Dorsolateral prefrontal cortex (tissue), 122 donors: ENCODE measurements at places on chromosomes 13 and 19.

DNA sequence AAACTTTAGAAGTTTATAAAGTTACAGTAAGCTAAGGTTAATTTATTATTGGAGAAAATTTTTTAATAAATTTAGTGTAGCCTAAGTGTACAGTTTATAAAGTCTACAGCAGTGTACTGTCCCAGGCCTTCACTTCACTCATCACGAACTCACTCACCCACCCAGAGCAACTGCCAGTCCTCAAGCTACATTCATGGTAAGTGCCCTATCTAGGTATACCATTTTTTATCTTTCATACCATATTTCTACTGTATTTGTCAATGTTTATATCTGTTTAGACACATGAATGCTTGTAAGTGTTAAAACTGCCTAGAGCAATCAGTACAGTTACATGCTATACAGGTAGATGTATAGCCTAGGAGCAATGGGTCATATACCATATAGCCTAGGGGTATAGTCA is 12.5 kb downstream of the INTS6 start:
- DNase-seq = no peak

DNA sequence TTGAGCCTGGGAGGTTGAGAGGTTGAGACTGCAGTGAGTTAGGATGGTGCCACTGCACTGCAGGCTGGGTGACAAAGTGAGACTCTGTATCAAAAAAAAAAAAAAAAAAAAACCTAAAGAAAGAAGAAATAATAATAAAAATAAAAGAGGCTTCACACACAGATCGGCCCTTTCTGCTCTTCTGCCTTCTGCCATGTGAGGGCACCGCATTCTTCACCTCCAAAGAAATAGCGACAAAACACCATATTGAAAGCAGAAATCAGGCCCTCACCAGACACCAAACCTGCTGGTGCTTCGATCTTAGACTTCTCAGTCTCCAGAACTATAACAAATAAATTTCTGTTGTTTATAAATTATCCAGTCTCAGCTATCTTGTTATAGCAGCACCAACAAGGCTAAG is 3.0 kb downstream of the ZNF649 start:
- no peak for DNase-seq

- no peak for DNase-seq
Measured at GRCh38 chr19:5128936-5129389, 160.1 kb downstream of the KDM4B start.

- DNase-seq = no peak
Measured at GRCh38 chr13:31987535-31988170, 43.9 kb upstream of the FRY start.

- no peak for DNase-seq
Measured at GRCh38 chr13:50766013-50766412, 77.5 kb downstream of the DLEU7 start.

DNA sequence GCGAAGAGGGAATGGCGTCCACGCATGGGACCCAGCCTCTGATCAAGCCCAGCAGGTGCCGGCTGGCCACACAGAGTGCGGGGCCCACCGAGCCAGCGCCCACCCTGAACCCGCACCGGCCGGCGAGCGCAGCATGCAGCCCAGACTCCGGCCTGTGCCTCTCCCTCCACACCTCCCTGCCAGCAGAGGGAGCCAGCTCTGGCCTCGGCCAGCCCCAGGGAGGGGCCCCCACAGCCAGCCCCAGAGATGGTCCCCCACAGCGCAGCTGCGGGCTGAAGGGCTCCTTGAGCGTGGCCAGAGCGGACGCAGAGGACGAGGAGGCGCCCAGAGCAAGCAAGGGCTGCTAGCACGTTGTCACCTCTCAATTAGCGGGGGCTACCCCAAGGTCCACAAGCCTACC is 904.5 kb downstream of the SLITRK6 start:
- no peak for DNase-seq

DNA sequence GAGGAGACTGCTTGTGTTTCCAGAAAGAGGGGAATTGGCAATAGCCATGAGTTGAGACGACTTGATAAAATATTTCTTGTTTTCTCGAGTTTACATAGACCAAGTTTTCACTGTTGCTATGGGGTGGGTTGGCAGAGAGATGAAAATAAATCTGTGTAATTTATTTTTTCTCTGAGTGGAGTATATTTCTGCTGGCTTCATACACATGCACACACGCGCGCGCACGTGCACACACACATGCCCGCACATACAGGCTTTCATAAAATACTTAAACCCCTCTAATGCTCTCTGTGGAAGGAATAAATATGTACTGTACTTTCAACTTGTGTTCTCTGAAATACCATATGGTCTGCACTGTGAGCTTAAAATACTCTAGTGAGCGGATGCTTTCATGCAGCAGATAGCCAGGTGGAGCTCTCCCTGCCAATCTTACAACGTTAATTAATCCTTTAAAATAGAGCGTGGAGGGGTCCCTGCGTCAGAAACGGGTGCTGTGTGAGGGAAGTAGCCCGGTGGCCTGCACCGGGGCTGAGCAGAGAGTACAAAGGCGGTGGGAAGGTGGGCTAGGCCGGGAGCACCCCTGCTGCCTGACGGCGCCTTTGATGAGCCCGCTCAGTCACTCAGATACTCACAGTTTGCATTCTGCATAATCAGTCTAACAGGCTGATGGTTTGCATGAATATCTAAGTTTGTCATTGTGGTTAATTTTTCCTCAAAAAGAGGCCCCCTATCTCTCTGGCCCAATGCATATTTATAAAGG is 44.1 kb downstream of the CCNE1 start:
- DNase-seq = no peak

- no peak for DNase-seq
Measured at GRCh38 chr19:10206226-10206885, 11.6 kb upstream of the DNMT1 start.

DNA sequence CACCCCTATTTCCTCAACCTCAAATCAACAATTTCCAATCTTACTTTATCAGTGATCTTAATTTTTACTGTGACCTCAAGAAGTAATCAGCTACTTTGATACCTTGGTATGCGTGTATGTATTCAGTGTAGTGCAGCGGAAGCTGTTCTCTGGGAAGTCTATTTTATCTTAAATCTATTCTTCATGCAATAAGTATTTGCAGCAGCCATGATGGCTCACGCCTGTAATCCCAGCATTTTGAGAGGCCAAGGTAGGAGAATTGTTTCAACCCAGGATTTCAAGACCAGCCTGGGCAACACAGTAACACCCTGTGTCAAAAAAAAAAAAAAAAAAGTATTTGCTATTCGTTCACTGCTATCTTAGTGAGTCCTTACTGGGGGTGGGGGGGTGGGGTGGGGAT is 6.5 kb downstream of the SLC25A30 start:
- DNase-seq = no peak

- DNase-seq = no peak
Measured at GRCh38 chr19:56176881-56177280, 1.1 kb downstream of the GALP start.

GRCh38 chr19:1116726-1117581 is 13.2 kb downstream of the GPX4 start:
- no peak for DNase-seq

DNA sequence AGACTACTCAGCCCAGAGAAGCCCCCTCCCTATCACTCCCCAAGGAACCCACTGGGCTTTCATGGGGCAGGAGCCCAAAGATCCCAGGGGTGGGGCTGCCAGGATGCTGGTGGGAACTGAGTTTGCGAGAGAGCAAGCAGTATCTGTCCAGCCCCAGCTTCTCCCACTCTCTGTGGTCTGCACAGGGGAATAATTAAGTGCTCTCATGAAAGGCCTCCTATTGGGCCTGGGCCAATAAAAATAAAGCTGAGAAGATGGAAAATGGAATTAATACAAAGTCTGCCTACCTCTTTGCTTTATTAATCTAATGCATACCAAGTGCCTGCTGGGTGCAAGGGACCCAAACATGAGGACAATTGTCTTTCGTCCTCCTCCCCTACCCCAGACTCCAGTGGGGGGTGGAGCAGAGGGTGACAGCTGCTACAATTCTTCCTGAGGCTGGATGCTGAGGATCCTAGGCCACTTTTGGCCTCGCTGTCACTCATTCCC is 5.4 kb downstream of the DDX39A start:
- no peak for DNase-seq

DNA sequence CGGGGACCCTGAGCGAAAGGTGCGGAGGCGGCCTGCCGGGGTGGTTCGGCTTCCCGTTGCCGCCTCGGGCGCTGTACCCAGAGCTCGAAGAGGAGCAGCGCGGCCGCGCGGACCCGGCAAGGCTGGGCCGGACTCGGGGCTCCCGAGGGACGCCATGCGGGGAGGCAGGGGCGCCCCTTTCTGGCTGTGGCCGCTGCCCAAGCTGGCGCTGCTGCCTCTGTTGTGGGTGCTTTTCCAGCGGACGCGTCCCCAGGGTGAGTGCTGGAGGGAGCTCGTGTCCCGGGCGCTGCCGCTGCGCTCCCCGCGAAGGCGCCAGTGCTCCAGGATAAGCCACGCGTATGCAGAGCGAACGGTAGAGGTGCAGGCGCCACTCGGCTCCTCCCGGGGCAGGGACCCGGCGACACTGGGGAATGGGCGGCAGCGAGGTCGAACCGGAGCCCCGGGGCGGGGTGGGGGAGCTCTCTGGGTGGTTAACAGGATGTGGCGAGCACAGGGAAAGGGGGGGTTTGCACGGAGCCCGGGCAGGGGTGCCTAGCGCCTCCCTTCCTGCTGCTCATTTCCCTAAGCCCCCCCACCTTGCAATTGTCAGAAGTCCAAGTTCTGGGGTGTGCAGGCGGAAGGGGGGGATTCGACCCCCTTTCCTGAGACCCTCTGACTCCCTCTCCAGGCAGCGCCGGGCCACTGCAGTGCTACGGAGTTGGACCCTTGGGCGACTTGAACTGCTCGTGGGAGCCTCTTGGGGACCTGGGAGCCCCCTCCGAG is at the start of gene IL27RA:
Gene IL27RA (plus strand): TSS at position 44 of the 762 bp plus-strand sequence. CDS start 111 bp downstream, at position 155.
- peak; percentile 58 for DNase-seq

- no peak for DNase-seq
Measured at GRCh38 chr13:50682002-50682401, 161.5 kb downstream of the DLEU7 start.

DNA sequence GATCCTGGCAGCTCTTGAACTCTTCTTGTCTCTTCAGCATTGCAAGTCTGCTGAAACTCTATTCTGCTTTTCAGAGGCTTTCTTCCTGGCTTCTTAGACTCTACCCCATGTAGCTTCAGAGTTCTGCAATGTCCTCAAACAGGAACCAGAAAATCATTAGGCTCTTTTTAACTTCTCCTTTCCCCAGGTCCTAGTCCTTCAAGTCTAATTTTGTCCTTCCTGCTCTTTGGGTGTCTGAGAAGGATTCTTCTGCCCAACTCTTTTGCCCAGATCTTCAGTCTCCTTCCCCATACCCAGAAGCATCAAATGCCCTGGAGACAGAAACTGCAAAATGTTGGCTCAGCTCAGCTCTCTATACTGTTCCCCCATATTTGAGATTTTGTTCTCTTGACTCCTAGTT is 50.0 kb upstream of the CALM3 start:
- no peak for DNase-seq

- no peak for DNase-seq
Measured at GRCh38 chr19:23402388-23402787, 7.1 kb upstream of the ZNF91 start.
